ENCODE measurements at places on chromosomes 3 and 15.

GRCh38 chr3:195698325-195698646 lies 22.5 kb upstream of the MUC20 start:
- no peak for DNase-seq

GRCh38 chr3:34676436-34676835 lies 878.0 kb downstream of the PDCD6IP start:
- no peak for DNase-seq

DNA sequence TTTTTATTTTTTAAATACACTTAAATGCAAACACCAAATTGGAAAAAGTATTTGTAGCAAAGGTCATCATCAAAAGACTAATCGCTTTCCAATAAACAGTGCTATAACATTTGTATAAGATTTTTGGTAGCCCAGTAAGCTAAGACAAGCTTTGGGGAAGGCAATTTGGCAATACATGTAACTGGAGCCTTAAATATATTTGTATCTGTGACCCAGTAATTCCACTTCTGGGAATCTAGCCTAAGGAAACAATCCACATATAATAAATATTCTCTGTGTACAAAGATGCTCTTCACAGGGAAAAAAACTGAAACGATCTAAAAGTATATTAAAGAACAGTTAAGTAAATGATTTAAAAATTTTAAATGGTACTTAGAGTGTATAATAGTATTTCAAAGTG lies 65.5 kb upstream of the TJP1 start:
- no peak for DNase-seq

GRCh38 chr3:48765376-48765775 lies 48.4 kb upstream of the IP6K2 start:
- DNase-seq, result no peak

GRCh38 chr15:84104853-84105252 lies 130.7 kb upstream of the GOLGA6L4 start:
- DNase-seq, result no peak

Measured in activated naive CD4-positive, alpha-beta T cell treated with Interleukin-2 at 50 U/mL for 16 hours (primary cell).